GDM1 (cell line): ENCODE measurements at places on chromosomes 7 and 10.

GRCh38 chr7:69961436-69961835 lies 363.2 kb downstream of the AUTS2 start:
- DNase-seq: no peak

DNA sequence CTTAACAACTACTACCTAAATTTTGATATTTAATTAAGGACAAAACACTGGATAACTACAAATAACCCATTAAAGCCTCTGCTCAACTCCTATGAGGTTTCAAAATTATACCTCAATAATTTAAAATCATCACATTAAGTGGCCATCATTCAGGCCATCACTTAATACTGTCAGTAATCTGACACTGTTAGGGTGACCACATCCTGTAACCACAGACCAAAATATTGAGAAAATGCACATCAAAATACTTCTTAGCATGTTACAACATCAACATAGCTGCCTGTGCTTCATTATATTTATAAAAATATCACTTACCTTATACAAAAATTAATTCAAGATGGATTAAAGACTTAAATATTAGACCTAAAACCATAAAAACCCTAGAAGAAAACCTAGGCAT lies 23.3 kb downstream of the SEM1 start:
- no peak for DNase-seq

DNA sequence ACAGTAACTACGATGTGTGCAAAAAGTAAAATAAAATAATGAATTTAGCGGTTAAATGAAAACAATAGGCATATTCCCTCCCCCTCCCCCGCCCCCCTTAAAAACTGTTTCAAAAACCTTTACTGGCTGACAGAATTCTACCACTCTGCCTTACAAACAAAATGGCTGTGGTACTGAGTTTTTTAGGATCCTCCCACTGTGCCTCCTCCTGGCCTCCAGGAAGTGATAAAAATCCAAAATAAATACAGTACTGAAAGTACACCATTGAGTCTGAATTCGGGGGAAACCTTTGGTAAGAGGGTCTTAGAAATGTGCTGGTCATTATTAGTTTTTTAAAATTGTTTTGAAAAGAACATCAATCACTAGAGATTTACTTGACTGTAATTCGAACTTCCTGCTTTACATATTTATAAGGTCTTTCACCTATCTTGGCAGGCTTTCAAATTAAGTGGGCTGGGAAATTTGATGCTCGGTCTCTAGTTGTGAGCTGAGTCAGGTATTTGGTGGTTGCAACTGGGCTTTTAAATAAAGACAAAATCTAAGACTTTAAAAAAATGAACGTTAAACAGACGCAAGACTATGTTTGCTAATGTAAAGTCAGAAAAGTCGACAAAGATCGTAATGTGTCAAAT lies 32.5 kb upstream of the EPC1 start:
- peak; percentile 65 for DNase-seq

DNA sequence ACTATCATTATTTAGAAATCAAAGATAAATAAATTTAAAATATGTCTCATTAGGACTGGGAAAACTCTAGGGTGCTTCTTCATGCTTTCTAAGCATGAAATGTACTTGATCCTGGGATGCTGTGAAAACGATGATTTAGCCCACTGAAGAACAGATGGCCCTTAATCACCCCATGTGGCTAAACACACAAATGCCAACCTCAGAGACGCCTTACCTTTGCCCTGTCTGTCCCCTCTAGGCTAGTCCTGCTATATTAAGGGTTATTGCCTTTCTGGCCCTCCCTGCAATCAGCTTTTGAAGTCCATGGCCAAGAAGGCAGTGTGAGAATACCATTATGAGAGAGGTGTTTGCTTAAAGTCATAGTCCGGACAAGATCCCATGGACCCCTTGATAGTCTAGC lies 217.2 kb downstream of the TWIST1 start:
- no peak for DNase-seq

- no peak for DNase-seq
These were observed 3.7 kb downstream of the PGAM2 start for GRCh38 chr7:44061645-44062179.

- DNase-seq: no peak
These were observed 6.5 kb downstream of the GNB2 start for GRCh38 chr7:100679927-100680575.

- peak; percentile 37 for DNase-seq
These were observed 28.9 kb upstream of the ECHDC3 start for GRCh38 chr10:11713186-11713743.

DNA sequence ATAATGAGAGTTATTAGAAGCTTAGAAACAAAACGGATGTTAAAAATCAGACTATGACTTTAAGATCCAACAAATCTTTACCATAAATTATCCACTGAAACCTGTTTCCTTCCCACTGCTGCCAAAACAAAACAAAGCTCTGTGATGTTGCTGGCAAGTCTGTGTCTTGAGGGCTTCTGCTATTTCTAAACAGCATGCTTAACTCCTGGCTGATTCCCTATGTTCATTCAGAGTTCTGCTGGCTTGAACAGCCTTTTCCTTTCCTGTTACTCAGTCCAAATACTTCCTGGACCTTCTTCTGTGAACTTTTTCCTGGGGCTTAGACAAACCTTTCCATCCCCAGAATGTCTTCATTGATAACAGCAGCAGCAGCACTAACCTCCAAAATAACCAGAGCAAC lies 448.1 kb downstream of the SORCS1 start:
- DNase-seq: no peak

GRCh38 chr10:11138314-11139033 lies 120.8 kb downstream of the CELF2 start:
- DNase-seq: no peak

DNA sequence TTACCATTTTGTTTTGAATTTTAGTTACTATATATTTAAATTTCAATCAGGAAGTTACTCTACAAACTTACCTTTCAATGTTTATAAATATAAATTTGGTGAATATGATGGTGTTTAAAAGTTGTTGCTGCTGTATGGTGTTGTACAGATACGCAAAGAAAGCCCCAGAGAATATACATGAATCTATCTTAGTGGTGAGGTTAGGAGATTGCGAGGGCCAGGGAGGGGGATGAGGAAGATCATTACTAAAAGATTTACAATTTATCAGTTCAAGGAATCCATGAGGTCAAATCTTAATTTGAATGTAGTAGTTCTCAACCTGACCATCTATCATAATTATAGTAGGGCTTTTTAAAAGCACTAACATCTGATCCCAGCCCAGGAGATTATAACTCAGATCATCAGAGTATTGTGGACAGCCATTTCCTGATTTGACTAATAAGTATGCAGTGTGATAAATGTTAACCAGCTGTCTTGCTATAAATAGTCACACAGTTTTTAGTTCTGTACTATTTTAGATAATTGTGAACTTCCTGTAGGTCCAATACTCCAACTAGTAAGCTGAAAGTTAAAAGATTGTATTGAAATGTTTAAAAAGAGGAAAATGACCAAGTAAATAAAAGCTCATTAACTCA lies 23.6 kb downstream of the FAM3C start:
- no peak for DNase-seq

DNA sequence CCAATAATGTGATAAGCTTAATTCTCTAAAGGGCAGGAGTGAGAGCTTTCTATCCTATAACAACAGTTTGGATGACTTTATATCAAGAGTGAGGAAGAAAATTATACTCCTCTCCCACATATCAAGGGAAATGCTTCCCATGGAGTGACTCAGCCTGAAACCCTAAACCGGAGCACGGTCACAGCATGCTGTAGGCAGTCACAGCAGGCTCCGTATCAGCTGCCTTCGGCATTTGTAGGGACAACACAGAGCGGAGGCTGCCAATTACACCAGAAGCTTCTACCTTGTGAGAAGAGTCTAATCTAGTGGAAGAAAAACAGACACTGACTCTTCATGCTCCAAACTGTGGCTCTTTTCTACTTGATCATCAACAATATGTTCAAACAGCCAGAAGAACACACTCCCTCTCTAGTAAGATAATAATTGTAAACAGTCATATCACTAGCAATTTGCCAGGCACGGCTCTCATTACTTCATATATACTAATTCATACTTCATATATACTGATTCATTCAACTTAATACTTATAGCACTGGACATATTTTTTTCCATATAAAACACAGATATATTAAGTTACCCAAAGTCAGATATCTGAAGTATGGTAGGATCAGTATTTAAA lies 65.9 kb downstream of the DGKB start:
- no peak for DNase-seq

GRCh38 chr10:122172361-122173008 lies 98.6 kb upstream of the BTBD16 start:
- no peak for DNase-seq

- no peak for DNase-seq
These were observed 664.2 kb downstream of the NXPH1 start for GRCh38 chr7:9097565-9098060.

DNA sequence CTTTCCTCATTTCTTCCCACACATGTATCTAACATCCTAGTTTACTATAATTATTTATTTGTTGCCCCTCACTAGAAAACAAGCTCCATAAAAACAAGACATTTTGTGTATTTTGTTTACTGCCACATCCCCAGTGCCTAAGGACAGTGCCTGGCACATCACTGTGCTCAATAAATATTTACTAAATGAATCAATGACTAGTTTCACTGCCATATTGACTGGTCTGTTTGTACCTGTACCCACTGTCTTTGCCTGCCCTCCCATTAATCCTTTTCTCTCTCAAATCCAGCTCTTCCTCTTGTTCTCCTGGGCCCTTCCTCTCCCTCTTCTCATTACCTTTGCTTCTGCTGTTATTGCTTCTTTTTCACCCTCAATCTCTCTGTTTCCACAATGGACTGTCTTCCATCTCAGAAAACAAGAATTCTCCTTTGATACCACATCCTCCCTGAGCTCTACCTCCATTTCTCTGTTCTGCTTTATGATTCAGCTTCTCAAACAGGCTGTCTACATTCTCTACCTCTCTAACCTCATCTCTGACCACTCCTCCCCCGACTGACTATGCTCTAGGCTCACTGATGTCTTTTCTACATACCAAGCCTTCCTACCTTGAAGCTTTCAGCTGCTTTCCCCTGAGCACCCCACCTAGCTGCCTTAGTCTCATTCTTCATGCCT lies 8.3 kb upstream of the FAM133B start:
- no peak for DNase-seq

DNA sequence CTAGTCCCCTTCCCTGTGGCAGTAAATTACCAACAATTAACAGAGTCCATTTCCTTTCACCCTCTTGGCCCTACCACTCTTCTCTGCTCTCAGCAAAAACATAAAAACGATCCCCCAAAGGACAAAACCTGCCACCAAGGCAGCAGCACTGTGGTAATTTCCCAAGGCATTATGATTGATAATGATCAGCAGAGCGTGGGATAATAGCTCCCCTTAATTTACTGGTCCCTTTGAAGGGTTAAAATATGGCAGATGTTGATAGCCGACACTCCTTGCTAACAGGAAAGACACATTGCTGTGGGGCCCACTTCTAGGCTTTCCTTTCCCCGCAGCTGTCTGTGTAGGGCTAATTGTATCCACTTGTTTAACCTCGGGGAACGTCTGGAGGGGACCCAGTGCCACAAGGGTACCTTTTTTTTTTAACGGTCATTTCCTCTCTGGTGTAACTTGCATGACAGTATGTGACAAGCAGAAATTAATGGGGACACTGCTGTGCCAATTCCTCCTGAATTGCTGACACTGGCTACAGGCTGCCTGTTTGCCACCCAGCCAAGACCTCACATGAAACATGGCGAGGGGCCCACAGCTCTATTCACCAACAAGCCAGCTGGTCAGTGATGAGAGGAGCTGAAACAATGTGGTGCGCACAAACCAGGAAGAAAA lies 81.3 kb downstream of the CDK6 start:
- DNase-seq: peak; percentile 94

DNA sequence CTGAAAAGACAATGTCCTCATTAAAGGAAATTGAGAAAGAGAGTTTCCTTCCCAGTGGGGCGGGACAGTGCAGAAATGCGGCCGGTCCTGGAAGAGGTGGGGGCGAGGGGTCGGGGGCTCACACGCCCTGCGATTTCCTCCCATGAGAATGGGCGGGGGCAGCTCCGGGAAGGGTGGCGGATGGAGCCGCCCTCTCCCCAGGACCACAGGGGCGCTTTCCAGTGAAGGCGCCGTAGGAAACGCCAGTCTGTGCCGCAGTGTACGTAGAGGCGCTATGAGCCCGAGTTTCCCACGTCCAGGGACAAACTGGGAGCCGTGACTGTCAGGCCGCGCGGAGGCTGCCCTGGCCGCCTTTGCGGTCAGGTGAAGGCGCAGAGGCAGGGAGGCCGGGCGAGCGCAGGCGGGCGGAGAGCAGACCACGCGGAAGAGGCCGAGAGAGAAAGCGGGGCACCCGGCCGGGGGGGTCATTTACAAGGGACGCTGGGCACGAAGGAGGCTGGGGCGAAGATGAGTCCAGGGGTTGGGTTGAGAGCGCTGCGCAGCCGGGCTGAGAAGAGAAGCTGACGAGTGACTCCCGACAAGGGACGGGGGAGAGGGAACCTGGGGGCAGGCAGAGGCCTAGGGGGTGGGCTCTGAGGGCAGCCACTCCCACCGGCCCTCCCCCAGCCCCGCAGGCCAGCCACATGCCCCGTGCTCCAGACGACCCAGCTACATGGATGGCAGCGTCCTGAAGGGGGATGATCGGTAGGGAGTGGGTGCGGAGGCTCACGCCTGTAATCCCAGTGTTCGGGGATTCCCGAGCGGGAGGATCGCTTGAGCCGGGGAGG lies 45.0 kb downstream of the ALOX5 start:
- DNase-seq: no peak

DNA sequence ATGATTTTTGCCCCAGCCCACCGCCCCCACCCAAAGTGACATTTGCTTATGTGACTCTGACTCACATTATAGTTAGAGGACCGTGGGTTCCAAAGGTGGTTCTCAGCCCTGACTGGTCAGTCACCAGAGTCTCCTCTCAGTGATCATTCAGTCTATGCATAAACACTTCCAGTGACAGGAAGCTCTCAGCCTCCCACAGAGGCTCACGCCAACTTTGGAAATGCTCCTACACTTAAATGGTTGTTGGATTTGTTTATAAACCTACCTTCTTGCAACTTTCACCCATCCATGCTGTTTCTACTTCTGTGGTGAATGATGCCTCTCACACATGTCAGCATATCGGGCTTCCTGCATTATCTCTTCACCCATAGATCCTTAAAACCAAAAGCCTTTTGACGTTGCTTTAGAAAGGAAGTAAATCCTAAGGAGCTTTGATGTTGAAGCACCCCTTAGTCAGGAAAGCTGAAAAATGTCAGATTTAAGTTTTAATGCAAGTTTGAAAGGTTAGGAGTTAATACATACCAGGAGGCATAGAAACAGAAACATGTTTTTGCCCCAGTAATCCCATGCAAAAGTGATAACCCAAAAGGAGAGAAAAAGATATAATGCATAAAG lies 46.5 kb upstream of the FGL2 start:
- DNase-seq: no peak

- DNase-seq: peak; percentile 17
These were observed 98.2 kb downstream of the TNS3 start for GRCh38 chr7:47483604-47484273.

- no peak for DNase-seq
These were observed 215.3 kb downstream of the KIF20B start for GRCh38 chr10:89916468-89917215.

- no peak for DNase-seq
These were observed at the start of gene TMEM225B for GRCh38 chr7:99597762-99598501. TMEM225B (plus strand) TSS chr7:99598267; CDS start chr7:99604389, 6,122 bp downstream.

DNA sequence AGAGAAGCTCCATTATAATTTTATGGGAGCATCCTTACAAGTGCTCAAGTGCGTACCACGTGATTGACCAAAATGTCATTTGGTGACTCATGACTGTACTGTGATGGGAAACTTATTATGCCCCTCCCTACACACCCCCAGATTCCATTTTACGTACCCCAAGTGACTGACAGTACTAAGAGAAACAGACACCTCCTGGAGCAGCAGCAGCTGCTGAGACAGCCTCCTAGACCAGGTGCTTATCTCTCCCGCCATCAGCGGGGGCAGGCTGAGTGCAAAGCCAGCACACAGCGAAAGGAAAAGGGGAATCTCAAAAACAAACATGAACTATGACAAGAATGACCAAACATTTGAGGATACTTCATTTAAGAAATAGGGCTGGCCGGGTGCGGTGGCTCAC lies 4.2 kb upstream of the ADAM12 start:
- no peak for DNase-seq
